ENCODE measurements at places on chromosomes 12 and 14.

DNA sequence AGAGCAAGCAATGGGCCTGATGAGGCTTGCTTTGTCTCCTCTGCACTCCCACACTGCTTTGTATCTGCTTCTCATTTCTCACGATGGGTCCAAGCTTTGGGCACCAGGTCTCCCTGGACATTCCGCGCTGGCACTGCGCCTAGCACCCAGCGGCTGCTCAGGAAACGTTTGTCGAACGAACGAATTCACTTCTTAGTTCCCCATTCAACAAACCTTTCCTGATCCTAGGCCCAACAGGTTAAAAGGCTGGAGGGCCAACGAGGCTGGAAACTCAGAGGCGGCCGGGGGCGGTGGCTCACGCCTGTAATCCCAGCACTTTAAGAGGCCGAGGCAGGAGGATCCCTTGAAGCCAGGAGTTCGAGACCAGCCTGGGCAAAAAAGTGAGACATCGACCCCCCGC is 1.0 kb upstream of the GLRX5 start:
- DNase-seq: no peak

DNA sequence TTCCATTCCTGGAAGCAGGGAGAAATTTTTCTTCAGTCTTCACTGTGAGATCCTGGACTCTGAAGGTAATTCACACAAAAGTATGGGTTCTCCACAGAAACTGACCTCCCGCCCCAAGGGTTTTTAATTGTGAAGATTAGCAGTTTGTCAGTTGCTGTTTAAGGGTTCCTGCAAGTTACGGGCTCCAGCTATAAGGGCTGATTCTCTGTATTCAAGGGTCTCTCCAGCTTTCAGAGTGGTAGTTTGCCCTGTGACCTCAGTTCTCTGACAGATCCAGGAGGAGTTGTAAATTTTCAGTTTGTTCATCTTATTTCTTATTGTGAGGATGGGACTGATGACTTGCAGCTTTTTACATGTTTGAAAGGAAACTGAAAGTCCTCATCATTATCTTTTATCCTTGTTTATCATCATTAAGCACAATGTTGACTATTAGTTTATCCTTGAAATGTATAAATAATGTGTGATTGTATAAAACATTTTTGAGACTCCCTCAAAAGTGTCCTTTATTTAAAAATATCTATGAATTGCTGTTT is 110.9 kb downstream of the SCAF11 start:
- no peak for DNase-seq

GRCh38 chr12:113002155-113002554 is 23.8 kb downstream of the OAS2 start:
- no peak for DNase-seq

- DNase-seq: no peak
Observed at GRCh38 chr14:20732979-20733635, 12.6 kb upstream of the EDDM3A start.

DNA sequence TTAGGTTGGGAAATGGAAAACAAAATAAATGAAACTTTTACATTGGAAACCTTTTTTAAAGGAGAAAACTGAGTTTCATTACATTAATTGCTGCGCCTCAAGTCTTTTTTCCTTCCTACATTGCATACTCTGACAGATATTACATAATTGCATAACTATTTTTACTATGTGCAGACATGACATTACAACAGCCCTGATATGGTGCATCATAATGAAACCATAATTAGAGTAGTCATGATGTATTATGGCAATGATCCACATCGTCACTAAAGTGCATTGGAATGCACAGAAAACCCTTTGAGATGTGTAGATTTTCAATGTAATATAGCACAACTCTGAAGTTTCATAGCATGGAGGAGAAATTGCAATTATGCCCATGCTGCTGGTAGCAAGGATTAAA is 217.8 kb upstream of the NPAS3 start:
- no peak for DNase-seq

GRCh38 chr14:65333943-65334687 is 78.4 kb upstream of the FUT8 start:
- no peak for DNase-seq

DNA sequence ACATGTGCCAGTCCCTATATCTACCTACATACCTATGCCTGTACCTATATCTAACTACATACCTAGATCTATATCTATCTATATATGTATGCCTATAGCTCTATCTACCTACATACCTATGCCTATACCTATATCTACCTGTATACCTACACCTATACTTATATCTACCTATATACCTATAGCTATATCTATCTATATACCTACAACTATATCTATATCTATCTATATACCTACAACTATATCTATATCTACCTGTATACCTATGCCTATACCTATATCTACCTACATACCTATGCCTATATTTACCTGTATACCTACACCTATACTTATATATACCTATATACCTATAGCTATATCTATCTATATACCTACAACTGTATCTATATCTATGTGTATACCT is 56.6 kb downstream of the TBX3 start:
- DNase-seq: no peak

- DNase-seq: no peak
Observed at GRCh38 chr14:41355866-41356265, 250.8 kb upstream of the LRFN5 start.

Data from NCI-H2029 treated with DMSO at 0.1 percent for 48 hours (cell line).